Germinal center (tissue), 1 donor: ENCODE measurements at places on chromosomes 3 and 15.
A peak's percentile ranks its signal among the peaks of the same experiment; 100 is the strongest.

- DNase-seq: peak; percentile 10
These were observed at the start of gene SEMA6D for GRCh38 chr15:47717036-47717612. Gene SEMA6D (plus strand): TSS chr15:47717505. CDS start chr15:47759799, 42,294 bp downstream.

GRCh38 chr3:64684715-64685261 lies 3.0 kb downstream of the ADAMTS9 start:
- DNase-seq: no peak

- no peak for DNase-seq
These were observed 261.1 kb downstream of the ABHD5 start for GRCh38 chr3:43951813-43952212.

DNA sequence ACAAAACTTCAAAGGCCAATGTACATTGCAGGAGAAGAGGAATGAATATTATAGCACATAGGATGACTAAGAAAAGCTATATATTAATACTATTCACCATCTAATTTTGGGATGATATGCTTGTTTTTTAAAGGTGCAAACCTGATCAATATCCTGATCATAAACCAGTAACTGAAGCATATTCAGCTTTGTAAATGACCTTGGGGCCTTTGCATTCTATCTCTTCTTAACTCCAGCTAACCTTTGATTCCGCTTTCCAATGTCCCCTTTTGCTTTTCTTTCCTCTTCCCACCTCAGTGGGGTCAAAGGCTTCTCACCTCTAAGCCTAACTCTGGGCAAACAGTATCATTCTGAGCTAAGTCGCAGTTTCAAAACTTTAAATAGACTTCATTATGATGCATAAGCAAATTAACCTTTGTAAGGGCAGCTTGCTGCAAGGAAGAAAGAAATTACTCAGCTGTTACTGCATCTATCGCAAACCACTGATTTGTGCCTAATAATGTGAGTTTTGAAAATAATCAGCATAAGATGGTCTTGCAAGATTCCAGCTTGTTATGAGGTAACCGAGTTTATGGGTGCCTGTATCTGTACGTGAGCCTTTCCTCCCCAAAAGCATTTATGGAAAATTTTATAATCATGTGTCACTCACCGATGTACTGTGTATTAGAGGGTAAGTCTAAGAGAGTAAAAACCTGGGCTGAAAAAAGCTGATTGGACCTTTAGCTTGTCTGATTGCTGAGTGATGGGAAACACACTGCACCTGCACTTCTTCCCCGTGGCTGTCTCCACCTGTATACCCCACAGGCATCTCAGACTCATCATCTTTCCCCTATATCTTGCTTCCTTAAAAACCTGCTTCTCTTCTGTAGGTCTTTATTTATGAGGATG lies 116.8 kb downstream of the TPRG1 start:
- DNase-seq: peak; percentile 37

- DNase-seq: no peak
These were observed 96.3 kb upstream of the CHRM5 start for GRCh38 chr15:33871980-33872379.

GRCh38 chr15:48096355-48096786 lies 24.4 kb upstream of the SLC24A5 start:
- DNase-seq: no peak

GRCh38 chr3:37985637-37986320 lies 4.8 kb upstream of the VILL start:
- no peak for DNase-seq

DNA sequence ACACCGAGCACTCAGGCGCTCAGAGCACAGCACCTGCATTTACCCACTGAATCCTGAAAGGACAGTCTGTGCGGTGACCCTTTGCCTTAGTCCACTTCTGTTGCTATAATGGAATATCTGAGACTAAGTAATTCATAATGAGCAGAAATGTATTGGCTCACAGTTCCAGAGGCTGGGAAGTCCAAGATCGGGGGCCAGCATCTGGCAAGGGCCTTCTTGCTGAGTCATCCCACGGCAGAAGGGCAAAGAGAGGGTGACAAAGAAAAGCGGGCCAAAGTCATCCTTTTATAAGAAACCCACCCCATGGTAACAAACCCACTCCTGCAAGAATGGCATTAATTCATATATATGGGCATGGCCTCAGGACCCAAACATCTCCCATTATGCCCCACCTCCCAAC lies 27.7 kb downstream of the POC1A start:
- no peak for DNase-seq

GRCh38 chr3:121601212-121601812 lies 8.1 kb downstream of the FBXO40 start:
- DNase-seq: no peak

DNA sequence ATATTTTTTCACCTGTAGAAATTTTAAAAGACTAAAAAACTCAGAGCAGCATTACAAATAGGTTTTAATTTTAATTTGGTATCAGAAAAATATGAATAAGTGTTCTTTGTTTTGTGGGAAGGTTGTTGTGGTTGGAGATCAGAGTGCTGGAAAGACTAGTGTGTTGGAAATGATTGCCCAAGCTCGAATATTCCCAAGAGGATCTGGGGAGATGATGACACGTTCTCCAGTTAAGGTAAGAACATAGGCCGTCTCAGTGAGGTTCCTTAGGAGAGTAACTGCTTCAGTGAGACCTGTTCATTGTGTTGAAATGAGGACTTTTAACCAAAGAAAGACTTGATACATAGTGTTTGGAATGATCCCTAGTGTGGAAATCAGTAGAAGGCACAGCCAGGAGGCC lies 44.8 kb downstream of the OPA1 start:
- no peak for DNase-seq

- no peak for DNase-seq
These were observed 215.4 kb downstream of the ADAMTSL3 start for GRCh38 chr15:83869341-83869740.

- DNase-seq: no peak
These were observed 10.2 kb upstream of the C15orf61 start for GRCh38 chr15:67510597-67511190.

- DNase-seq: no peak
These were observed 233.4 kb upstream of the SETMAR start for GRCh38 chr3:4069796-4070195.

- no peak for DNase-seq
These were observed 83.5 kb downstream of the IGF1R start for GRCh38 chr15:98731712-98732450.

DNA sequence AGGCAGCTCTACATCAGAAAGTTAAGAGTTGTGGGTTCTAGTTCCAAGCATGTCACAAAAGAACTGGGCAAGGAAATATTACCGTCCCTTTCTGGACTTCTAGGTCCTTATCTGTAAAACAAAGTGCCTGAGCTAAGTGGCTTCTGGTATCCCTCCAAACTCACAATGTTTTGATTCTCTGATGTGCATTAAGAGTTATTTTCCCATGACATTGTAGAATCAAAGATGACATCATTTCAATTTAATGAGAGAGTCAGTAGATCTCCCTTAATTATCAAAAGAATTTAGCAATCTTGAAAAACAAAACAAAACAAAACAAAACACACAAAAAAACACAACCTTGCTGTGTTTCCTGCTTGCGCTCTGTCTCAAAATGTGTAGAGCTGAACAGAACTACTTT lies 88.7 kb downstream of the DUT start:
- no peak for DNase-seq

DNA sequence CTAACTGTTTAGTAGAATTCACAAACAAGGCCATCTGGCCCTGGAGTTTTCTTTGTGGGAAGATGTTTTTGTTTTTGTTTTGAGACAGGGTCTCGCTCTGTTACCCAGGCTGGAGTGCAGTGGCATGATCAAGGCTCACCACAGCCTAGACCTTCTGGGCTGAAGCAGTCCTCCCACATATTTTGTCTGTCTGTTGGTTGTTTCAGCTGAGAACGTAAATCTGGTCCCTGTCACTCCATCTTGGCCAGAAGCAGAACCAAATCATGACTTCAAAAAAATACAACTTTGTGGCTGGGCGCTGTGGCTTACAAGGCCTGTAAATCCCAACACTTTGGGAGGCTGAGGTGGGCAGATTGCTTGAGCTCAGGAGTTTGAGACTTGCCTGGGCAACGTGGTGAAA lies 27.1 kb downstream of the MRAS start:
- no peak for DNase-seq

DNA sequence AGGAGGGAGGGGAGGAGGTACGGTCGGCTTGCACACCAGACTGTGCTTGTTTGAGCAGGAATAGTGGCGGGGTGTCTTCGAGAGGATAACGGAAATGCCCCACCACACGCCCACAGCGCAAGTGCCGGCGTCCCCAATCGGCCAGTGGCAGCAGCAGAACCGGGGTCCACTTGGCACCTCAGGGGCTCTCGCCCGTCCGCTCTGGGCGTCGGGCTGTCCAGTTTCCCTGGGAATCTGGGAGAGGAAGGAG lies 53.7 kb downstream of the CCDC54 start:
- DNase-seq: peak; percentile 39

DNA sequence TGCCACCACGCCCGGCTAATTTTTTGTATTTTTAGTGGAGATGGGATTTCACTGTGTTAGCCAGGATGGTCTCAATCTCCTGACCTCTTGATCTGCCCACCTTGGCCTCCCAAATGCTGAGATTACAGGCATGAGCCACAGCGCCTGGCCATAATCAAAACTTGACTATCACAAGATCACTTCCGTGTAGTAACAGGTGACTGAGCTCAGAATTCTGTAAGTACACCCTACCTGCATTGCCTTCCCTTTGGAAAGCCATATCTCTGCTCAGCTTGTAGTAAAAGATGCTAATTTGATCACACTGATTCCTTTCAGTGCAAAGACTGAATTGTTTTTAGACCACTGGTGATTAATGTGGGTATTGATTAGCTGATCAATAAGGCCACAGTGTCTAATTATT lies 167.1 kb downstream of the SHOX2 start:
- DNase-seq: no peak

- no peak for DNase-seq
These were observed 44.6 kb downstream of the SLC6A20 start for GRCh38 chr3:45751537-45752242.

GRCh38 chr15:75043509-75044257 lies 20.3 kb downstream of the PPCDC start:
- peak; percentile 24 for DNase-seq

DNA sequence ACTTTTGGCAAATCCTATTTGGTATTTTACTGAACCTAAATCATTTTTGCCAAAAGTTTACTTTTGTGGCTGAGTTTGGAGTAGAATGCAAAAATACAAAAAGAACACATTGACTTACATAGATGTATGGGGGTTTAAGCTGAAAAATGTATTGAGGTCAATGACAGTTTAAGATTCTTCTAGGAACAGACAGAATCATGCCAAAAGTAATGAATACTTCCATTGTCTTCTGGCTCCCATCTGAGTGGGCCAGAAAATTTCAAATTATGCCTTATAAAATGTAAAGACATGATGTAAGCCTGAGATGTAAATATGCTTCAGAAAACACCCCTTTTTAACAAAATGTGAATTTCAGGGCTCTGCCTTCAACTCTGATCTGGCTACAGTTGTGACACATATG lies 375.1 kb upstream of the DPH6 start:
- no peak for DNase-seq

DNA sequence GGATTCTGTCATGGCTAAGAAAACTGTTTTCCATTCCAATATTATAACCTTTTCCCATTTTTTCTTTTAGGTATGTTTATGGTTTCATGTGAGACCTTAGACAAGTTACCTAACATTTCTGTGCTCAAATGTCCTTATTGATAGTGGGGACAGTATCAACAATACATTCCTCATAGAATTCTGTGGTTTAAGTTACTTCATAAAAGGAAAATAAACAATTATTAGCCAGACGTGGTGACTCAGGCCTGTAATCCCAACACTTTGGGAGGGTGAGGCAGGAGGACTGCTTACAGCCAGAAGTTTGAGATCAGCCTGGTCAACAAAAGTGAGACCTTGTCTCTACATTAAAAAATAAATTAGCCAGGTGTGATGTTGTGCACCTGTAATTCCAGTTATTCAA lies 436.8 kb upstream of the CNTN4 start:
- DNase-seq: no peak

DNA sequence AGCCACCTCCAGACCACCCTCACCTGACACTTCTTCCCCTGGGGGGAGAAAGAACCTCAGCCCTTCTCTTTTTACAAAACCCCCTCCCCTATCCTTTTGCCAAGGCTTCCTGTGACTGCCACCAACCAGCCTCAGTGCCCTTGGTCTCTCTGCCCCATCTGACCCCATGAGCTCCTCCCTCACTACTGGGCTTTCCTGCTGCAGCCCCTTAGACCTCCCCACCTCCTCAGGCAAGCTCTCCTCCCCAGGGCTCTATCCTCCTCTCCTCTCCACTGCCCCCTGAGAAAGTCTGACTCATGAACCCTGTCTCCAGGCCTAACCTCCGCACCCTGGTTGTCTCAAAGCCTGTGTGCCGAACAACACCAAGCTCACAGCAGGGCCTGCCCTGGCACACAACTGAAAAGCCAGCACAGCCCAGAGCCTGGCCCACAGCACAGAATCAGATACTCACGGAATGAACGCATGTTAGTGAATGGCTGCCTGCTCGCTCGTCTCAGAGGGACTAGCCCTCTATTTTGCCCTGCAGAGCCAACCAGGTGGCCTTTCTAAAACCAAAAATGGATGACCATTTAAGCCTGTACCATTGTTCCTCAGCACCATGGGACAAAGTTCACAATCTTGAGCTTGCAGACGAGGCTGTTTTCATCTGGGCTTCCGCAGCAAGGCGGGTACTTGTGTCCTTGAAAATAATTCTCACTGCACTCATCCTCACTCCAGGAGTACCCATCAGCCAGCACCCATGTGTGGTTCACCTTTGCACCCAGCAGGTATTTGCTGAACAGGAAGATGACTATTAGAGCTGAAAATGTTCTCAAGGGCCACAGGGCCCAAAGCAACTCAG lies 1.7 kb downstream of the CHDH start:
- DNase-seq: no peak

GRCh38 chr15:67899596-67900283 lies 59.9 kb upstream of the RNU6-1 start:
- DNase-seq: no peak
